Psoas muscle (tissue), 8 donors: ENCODE measurements at places on chromosomes 7 and 10.

- DNase-seq = no peak
These were observed 769.3 kb downstream of the KCNMA1 start for GRCh38 chr10:76868098-76868977.

GRCh38 chr7:151144387-151144786, 23.1 kb downstream of the GBX1 start:
- DNase-seq = no peak

DNA sequence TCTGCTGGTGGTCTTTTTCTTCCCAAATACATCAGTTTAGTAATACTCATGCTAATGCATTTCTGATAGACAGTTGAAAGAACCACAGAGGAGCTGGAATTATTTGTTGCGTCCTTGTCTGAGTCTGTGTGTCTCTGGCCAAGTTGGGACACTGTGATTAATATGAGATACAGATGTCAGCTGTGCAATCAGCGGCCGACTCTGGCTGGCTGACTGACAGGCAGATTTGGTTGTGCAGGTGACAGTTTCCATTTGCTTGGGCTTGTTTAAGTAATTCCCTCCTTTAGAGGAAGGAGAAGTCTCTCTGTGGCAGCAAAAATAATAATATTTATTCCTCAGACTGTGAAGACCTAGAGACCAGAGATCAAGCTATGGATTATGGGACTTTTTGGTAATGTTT, 176.2 kb upstream of the CHRM2 start:
- no peak for DNase-seq

GRCh38 chr10:68666280-68666760, 54.7 kb upstream of the CCAR1 start:
- DNase-seq = no peak

GRCh38 chr7:12888717-12889116, 201.3 kb downstream of the ARL4A start:
- DNase-seq = no peak

- DNase-seq = peak; percentile 94
These were observed 1.1 kb downstream of the VIM start for GRCh38 chr10:17229016-17229716.

DNA sequence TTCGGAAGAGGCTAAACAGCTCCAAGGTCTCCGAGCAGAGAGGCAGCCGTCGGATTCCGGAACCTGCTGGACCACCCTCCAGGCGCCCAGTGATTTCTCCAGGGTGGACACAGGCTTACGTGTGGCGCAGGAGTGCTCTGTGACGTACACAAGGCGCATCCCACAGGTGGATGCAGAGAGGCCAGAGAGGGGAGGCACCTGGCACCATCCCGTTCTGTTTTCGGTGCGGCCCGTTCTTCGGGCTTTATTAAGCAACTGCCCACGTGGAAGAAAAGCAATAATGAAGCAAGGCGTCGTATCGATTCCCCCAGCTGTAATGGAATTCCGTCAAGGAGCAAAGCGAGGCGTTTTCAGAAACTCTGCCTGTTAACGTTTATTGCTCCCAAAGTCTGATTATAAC, 163.6 kb downstream of the PTPRN2 start:
- no peak for DNase-seq

DNA sequence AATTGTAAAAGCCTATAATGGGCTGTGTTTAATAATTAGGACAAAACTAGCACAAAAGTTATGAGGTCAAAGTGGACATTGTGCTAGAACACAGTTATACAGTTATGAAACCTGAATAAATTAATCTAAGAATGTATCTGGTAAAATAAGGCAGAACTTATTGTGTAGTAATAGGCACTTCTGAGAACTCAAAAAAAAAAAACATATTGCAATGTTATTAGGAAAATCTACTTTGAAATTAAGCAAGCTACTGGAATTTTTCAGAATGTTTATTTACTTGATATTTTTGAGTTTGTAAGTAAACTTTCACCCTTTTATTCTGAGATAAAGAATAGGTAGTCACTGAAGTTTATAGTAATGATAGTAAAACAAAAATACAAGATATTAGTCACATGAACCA, 135.8 kb upstream of the ABCB5 start:
- no peak for DNase-seq

DNA sequence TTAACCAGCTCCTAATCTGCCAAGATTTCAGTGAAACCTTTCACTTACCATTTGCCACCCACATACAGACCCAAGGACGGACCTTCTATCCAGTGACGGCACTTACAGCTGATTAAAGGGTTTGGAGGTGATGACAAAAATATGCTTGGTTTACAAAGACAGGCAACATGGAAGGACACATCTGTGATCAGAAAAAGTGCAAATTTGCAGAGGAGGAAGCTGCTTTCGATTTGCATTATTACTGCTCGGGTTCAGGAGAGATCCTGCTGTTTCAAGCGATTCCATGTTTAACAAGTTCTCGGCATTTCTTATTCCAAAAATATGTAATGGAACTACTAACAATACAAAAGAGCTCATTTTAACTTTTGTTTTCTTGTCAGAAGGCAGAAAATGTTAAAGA, 109.0 kb downstream of the JAZF1 start:
- DNase-seq = no peak

DNA sequence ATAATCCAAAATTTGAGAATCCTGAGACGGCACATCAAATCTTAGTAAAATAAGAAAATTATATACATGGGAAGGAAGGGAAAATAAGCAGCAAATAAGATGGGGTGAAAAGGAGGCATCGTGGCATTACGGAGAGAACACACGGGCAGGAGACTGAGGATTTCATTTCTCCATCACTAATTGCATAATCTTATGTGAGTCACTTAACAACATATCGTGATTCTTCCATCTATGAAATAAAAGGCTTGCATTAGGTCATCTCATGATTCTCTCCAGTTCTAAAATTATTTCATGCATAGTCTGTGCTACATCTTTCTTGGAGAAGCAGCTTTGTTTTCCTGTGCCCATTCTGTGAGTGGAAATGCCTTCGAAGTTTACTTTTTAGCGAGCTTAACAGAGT, 288.7 kb downstream of the LRMDA start:
- DNase-seq = no peak

DNA sequence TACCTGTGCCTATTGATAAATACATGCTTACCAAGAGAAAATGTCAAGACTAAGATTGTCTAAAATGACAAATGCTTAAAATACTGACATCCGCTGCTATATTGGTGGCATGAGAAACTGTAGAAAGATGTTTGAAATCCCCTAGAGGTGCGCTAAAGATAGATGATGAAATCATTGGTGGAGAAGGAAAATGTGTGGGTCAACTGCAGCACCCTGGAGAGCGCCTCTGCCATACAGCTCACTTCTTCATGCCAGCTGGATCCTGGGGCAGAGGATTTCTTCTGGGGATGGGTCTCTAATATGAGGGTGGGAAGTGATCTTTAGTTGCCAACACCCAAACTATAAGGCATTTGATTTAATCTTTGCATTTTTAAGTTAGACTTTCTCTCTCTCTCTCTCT, 680.4 kb upstream of the POM121L12 start:
- no peak for DNase-seq

GRCh38 chr7:10022957-10023356, 950.7 kb upstream of the PHF14 start:
- DNase-seq = no peak

DNA sequence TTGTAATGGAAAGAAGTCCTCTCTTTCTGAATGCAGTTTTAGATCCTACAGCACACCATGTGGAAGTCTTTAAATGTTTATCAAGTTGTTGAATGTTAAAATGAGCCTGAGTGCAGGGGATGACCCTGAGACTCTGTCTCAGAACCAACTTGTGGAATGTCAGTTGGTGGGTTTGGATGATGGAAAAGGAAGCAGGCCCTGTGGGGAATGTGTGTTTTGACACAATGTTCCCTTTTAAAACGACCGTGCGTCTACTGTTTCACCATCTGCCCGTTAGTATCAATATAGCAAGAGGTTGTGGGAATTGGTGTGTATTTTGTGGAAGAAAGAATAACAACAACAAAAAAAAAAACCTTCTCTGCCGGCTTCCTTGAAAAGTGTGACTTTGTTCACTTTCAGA, 8.3 kb downstream of the DYNC1I1 start:
- no peak for DNase-seq

DNA sequence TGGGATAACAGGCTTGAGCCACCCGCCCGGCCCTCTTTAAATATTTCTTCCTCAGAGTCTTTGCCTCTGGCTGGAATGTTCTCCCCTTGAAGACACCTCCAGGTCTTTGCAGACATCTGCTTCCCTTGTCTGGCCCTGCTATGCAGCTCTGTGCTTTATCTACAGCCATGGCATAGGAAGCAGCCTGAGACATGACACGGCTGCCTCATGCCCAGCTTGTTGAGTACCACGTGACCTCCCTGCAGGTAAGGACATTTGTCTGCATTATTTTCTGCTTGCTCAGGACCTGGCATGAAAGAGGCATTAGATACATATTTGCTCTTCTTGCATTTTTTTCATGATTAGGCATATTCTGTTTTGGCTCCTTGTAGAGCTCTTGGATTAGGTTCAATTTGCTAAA, 113.8 kb upstream of the KLF6 start:
- no peak for DNase-seq

GRCh38 chr7:101626758-101627157, 2.3 kb downstream of the MYL10 start:
- DNase-seq = no peak

DNA sequence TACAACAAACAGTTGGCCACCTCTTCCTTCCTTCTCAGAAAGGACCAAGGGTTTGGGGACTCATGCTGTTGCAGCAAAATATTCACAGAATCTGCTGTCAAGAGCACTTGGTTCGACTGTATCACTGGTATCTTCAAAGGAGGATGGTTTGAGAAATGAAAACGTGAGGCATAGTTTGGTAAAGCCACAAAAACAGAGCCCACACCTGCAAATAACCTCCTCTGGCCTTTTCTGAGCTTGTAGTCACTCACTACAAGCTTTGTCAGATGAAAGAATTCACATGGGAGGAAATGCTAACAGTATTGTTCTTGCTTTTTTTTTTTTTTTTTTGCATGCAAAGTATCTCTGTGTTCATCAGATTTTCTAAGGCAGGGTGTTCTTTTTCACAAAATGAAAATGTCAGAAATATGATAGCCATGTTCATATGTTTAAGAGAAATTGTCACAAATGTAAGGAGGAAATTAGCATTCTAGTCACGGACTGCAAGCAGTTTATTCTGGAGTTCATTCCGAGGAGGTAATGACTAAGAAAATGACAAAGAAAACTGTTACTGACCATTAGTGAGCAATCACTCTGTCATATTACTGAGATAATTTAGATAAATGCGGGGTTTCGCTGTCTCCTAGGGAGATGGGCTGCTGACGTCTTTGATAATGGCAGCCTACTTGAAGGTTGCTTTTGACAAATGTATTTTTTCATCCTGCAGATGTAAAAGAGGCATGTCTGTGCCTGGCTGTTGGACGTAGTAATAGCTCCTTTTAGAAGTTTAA, 117.8 kb upstream of the MYO3A start:
- no peak for DNase-seq

DNA sequence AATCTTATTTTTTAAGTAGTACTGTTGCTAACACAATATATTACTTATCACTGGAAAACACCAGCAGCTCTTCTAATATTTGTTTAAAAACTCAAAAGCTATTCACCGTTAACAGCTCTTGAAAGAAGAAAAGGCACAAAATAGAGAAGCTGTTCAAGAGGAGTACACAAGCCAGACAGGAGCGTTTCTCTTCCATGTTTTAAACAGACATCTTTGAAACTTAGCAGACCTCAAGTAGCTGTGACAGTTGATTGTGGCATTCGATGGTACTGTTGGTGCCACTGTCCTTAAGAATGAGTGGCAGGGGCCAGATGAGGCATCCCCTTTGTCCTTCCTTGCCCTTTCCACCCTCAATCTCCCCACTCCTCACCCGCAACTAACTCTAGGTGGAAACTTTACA, 81.6 kb upstream of the PRR15 start:
- no peak for DNase-seq

GRCh38 chr10:75955973-75956502, 524.6 kb downstream of the LRMDA start:
- no peak for DNase-seq

DNA sequence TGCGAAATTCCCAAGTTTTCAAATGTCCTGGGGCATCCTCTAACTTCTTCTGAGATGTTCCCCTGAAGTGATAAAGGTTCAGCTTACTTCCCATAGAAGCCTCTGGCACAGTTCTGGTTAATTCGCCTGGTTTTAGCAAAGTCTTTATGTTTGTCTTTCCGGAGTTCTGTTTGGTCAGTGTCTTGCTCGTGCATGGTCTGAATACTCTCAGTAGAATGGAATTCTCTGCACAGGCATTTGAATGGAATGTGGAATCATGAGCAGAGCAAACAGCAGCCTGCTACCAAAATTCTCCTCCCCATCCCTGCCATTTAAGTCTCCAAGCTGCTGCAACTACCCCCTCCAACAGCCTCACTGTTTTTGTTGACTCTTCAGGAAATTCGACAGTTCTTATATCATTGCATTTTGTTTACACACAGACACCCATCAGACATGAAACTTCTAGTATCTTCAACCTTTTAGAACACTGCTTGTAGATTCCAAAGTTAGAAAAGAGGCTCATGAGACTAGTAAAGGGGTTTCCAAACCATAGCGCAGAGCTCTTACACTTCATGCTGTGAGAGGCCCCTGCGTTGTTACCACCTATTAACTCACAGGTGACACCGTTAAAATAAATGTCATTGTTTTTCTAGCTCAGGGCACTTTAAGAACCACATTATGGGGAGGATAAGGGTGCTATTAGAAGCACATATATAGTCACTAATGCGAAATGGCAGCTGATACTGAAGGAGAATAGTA, 129.7 kb downstream of the PLCE1 start:
- no peak for DNase-seq

DNA sequence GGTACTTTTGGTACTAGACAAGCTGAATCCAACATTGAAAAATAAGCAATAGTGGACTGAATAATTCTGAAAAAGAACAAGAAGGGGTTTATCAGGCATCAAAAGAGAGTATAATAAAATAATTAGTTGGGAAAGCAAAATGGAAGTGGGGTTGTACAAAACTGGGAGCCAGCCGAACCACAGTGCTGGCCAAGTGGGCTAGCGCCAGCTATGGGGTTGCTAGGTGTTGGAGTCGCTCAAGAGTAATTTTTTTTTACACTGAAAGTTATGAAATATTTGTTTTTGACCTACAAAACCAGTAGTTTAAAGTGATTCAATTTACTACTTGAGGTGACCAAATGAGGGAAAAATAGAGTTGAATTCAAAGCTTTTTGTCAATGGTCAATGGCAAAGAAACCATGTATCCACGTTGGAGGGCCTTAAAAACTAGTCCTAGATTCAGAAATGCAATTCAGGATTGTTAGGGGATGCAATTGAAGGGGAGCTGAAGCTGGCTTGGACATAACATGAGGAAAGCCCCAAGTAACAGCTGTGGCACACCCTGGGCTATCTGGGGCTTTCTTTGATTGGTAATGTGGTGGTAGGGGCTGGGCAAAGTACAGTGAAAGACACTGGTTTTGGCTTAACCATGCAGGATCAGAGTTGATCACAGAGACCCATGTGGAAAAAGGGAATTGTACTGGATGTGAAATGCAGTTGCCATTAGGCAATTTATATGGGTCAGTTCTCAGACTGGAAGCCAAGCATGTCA, 28.3 kb upstream of the MSMB start:
- no peak for DNase-seq

GRCh38 chr7:99267481-99267840, 5.2 kb upstream of the MYH16 start:
- DNase-seq = no peak
